ENCODE measurements at places on chromosomes 3 and 15.

DNA sequence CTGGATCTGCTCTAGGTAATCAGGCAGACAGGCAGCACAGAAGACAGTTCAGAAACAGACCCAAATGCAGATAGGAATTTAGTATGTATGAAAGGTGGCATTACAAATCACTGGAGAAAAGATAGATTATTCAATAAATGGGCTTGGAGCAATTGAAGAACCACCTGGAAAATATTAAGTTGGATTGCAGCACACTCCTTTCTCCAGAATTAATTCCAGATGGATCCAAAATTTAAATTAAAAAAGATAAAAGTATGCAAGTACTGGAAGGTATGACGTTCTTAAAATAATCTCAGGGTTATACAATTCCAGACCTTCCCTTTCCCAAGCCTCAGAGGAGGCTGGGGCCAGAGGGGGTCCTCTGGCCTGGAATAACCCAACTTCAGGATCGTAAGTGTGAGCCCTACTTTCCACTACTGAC lies 32.5 kb downstream of the HRH1 start:
- no peak for DNase-seq

- peak; percentile 33 for DNase-seq
These were observed 32.7 kb downstream of the SLC41A3 start for GRCh38 chr3:126051234-126051633.

GRCh38 chr15:43268111-43269105 lies 1.7 kb upstream of the TGM5 start:
- DNase-seq = no peak

DNA sequence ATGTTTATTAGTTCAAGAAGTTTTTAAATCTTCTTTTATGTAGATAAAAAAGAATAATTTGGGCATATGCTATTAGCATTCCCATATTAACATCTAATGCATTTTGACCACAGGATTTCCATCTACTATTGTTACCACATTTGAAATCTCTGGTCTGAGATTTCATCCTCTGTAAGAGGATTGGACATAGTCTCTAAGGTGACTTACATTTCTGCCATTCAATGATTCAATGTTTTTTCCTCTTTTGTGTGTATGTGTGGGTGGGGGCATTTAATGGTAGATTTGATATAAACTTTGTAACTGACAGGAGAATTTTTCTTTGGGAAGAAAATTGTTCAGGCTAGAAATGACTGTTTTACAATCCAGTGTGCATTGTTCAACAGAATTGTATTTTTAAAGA lies 307.3 kb upstream of the RBMS3 start:
- DNase-seq = no peak

- DNase-seq = no peak
These were observed 5.5 kb downstream of the CCPG1 start for GRCh38 chr15:55402707-55403106.

DNA sequence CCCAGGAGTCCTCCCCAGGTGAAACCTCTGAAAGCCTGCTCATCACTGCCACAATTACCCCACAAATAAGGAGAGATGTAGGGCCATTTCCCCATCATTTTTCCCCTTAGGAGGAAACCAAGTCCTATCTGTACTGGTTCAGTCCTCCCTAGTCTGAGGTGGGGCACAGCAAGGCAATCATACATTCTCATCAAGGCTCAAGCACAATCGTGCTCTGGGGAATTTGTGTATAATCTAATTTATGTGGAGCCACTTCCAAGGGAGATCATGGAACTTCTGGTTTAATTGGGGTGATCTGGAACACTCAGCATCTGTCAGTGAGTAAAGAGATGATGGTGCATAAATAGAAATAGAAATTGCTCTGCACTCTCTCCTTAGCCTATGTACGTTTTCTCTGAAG lies 546.9 kb downstream of the IGSF11 start:
- DNase-seq = no peak

DNA sequence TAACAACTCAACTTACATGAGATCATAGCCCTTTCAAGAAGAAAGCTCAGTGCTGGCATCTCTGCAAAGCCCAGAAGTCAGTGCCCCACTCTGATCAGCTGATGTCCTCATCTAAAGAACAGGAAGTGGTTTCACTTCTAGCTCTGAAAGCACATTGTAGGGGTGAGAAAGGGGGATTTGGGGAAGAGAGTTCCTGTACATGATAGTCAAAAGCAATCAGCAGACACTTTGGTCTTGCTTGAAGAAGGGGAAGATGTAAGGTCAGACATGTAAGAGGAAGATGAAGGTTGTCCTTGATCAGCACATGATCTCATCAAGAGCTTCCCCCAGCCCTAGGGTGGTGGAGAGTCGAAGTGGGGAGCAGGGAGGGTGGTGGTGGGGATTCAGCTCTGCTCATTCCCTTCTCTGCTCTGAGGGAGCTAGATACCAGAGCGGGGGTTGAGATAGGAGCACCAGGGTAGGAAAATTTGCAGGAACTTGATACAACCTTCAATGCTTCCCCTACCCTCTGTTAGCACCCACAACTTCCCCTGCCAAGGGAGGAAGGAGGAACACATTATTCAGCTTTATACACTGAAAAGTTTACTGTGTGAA lies 76.4 kb upstream of the ETV5 start:
- no peak for DNase-seq

GRCh38 chr3:52243791-52244628 lies 1.5 kb upstream of the PPM1M start:
- DNase-seq = peak; percentile 87

DNA sequence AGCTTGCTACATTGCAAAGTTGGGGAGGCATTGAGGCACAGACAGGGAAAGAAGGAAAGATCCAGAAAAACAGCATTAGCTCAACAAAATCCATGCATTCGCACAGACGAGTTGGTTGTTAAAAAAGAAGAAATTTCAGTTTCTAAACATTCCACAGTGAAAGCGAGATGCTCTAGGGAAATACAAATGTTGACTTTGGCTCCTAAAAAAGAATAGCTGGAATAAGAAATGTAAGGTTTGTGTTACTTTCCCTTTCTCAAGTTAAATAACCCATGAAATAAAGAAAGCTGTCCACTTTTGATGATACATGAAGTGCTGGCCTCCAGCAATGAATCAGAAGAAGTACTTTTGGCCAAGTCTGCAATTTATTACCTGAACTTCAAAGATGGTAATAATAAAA lies 465.1 kb downstream of the ERC2 start:
- DNase-seq = no peak

DNA sequence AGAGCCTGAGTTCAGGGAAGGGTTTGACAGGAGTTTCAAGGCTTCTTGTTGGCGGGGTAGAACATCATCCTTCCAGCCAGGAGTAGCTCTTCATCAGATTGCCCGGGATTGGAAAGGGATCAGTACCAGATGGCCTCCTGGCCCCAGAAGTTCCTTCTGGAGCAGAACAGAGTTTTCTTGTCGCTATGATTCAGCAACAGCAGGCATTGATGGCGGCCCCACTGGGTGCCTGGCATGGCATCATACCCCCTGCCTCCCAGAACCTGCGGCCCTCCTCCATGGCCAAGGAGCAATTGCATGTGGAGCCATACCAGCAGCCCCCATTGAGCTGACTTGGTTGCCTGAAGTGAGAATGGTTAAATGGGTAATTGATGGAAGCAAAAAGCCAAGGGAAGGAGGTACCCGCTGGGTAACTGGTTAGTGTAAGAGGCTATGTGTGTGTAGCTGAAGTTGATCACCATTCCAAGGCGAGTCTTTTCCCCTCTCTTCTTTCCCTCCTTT lies 305.6 kb downstream of the PTPRG start:
- DNase-seq = no peak

- no peak for DNase-seq
These were observed 64.7 kb downstream of the ADAMTS9 start for GRCh38 chr3:64623125-64623524.

DNA sequence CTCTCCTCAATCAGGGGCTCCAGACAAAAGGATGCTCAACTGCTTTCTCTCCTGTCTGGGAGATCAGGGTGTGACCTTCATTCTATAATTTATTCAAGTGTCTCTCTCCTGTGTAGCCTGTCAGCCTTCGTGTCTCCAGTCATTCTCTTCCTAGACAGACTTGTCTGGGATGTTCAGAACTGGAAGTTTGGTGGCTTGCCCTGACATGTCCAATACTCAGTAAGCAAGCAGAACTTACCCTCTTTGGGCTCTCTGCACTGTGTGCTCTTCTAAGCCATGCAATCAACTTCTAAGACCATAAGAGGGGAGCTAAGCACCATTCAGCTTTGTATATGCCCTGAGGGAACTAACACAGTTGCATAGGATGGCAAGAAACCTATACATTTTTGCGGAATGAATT lies 14.1 kb downstream of the ACKR2 start:
- DNase-seq = no peak
